ENCODE measurements at places on chromosomes 7 and 10.

DNA sequence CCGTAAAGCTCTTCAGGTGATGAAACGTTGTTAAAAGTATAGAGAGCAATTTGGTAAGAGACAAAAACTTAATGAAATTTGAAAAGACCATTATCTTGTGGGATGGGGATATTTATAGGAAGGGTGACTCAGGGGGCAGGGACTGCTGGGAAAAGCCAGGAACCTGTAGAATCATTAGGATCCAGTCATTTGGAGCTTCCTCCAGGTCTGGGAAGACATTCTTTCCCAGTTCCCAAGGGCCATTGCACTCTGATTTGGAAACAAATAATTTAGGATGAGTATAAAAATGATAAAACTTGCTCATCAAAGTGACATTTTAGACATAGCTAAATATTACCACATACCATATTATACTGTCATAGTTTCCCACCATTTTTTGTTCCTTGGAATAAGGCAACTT is 143.9 kb downstream of the PFKFB3 start:
- DNase-seq, result no peak

GRCh38 chr7:87151002-87151728 is 1.1 kb upstream of the DMTF1 start:
- no peak for DNase-seq

DNA sequence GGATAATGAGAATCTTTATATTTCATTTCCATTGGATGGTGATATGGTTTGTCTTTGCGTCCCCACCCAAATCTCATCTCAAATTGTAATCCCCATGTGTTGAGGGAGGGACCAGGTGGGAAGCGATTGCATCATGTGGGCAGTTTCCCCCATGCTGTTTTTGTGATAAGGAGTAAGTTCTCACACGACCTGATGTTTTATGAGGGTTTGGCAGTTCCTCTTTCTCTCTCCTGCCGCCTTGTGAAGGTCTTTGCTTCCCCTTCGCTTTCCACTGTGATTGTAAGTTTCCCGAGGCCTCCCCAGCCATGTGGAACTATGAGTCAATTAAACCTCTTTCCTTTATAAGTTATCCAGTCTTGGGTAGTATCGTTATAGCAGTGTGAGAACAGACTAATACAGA is 59.4 kb downstream of the MTPN start:
- DNase-seq, result peak; percentile 69

GRCh38 chr7:47763063-47763974 is 181.4 kb upstream of the TNS3 start:
- no peak for DNase-seq

GRCh38 chr10:4691776-4692175 is 134.2 kb upstream of the AKR1E2 start:
- no peak for DNase-seq

Data from MV-4-11 (cell line).